ENCODE measurements at places on chromosomes 5 and 9. TPM values are rescaled to one million over a fixed set of nuclear protein-coding genes. Genes with fewer than 3 reads are reported as not detected.

Gene LVRN
- not detected for total RNA-seq

DNA sequence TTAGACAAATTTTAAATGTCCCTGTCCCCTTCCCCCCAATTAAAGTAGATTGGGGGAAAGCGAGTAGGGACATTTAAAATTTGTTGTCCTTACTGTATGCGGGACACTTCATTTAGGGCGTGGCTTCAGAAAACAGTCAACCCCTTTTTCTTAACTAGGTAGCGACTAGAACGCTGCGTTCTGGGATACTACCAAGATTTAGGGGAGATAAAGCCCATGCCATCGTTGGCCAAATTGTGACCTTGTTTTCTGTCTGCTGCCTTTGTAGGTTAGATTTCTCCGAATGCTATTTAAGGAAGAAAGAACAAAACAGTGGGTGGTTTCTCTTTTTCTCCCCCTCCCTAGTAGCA lies 1.2 kb downstream of the CKS2 start:
- DNase-seq = no peak

DNA sequence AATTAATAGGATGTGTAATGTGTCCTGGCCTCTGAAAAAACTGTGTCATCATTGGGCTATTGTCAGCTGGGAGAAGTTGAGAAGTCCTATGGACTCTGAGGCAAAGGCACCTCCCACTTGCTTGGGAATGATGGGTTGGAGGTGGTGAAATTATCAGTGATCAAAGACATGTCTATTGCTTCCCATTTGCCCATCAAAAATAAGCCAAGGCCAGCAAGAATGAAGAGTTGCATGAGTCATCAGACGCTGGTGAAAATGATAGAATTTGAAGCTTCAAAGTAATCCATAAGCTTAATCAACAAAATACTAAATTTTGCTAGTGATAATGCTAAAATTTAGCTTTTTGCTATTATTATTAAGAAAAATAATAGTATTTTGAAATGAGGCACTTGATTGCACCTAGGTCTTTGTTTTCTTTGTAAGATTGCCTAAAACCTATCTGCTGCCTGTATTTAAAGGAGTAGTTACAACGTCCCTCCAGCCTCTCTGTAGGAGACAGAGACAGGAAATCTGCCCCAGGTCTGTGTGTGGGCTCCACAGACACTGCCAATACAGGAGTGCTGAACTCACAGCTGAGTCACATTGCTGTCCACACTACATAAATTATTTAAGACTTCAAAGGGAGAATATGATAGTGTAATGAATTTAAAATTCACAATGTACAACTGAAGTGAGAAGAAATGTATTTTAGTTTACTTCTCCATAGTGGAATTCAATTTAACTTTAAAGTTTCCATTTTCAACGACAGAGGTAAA lies 48.4 kb upstream of the APC start:
- DNase-seq = no peak

GRCh38 chr9:34200092-34200491 lies 21.2 kb downstream of the UBAP1 start:
- DNase-seq = no peak

Gene OXCT1
- 0.66 TPM for total RNA-seq

GRCh38 chr5:63398346-63398745 lies 563.9 kb downstream of the HTR1A start:
- no peak for DNase-seq

Gene GCNT4
- 0.68 TPM for total RNA-seq

DNA sequence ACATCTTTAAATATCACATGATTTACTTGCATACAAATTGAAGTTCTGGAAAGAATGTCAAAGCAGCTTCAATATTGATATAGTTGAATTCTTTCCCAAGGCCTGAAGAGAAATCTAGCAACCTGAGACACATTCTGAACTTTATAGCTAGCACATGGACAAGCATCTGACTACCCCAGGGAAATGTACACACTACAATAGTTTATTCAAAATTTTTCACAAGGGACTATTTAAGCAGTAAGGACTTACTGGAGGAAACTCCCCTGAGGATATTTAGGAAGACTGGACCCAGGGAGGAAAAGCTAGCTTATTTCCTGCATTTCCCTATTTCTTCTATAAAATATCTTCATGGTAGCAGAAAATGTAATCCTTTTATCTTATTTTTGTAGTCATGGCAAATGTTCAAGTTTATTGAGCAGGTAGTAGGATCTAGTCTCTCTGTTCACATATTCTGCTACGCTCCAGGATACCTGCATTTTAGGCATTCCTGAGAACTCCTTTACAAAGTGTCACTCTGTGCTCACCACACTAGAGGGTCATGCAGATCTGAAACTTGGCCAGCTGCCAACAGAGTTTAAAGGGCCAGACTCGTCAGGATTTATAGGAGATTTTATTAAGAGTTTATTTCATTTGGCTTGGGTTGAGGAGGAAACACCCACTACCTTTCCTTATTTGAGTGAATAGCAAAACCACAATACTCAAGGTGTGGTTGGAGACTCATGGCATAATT lies 348.4 kb upstream of the FTMT start:
- DNase-seq = no peak

Gene BTNL8
- total RNA-seq = 0.32 TPM

DNA sequence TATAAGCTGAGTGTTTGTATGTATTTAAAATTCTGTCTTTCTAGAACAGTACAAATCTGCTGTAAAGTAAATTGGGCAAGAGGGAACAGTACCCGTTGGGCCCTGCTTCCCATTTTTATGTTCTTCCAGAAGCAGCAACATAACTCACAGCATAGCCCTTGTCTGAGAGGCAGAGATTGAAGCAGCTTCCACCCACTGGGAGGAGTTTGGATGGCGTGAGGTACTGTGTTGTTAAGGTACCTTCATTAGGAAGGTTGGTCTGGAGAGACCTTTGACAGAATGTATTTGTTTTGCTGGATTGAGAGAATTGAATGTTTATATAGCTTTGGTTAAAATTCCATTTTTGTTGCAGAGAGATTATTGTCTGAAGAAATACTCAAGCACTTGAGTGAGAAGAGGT lies 24.8 kb downstream of the RAI14 start:
- no peak for DNase-seq

Gene ZCCHC7
- total RNA-seq = 10.0 TPM

GRCh38 chr5:176630681-176631222 lies 277 bp downstream of the EIF4E1B start:
- no peak for DNase-seq

GRCh38 chr9:134585746-134586706 lies 55.6 kb upstream of the COL5A1 start:
- DNase-seq = no peak

- DNase-seq = no peak
Observed at GRCh38 chr5:109695005-109695926, 5.5 kb downstream of the MAN2A1 start.

DNA sequence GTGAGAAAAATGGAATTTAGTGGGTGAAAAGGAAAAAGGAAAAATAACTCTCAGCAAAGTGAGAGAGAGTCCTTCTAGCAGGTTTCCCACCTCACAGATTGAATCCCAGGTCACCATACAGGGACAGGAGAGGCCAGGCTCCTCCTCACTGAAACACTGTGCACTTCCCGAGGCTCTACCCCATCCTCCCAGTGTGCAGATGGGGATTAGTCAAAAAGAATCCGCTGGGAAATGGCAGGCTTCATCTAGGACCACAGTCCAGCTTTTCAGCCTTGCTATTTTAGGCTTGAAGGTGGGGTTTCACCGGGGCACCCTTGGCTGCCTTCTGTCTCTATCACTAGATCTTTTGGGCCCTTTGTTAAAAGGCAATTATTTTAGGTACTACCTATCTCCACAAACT lies 47.8 kb downstream of the YIPF5 start:
- DNase-seq = no peak

DNA sequence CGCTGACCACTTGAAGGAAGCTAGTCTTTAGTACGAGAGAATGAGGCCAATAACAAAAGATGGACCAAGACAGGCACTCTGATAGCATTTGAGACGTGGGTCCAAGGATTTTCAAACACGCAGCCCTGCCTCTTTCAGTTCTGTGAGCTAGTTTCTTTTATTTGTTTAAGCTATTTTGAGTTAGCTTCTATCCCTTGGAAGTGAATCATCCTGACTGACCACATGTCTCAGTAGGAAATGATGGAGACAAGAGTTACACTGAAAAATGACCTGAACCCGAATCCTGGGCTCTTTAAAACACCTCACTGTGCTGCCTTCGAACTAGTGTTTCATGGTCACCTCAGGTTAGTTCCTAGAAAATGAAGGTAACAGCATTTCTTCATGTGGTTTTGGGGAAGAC lies 9.9 kb downstream of the TEK start:
- DNase-seq = no peak

Gene MSANTD3
- total RNA-seq = 26.9 TPM

Gene MARVELD2
- total RNA-seq = 37.1 TPM

DNA sequence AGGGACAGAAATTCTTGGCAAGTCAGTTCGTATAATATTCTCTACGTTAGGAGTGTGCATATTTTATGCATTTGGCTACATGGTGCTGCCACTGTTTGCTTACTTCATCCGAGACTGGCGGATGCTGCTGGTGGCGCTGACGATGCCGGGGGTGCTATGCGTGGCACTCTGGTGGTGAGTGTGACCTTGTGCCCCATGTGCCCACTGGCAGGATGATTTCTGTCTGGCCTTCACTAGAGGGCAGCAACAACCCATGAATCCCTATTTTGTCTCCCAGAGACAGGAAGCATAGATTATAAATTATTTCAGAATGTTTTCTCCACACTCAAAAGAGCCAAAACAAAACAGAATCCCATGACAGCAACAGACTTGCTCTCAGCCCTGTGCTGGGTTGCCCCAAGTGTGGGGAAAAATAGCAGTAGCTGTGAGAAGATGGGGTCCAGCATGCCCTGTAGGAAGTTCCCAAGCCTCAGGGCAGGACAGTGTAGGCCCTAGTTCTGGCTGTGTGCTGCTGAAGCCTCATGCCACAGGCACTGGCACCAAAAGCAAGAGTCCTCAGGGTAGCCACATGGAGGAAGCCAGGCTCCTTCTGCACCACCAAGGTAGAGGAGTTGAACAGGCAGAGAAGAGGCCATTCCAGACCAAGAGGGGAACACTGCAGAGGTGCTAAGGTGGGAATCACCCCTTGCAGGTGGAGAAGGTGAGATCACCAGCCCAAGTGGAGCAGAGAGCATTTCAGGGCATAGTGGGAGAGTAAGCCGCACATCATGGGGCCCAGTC lies 16.0 kb downstream of the SLC22A5 start:
- peak; percentile 62 for DNase-seq

Gene SETD9
- 11.5 TPM for total RNA-seq

- DNase-seq = peak; percentile 60
Observed at GRCh38 chr5:143106174-143106573, 297.3 kb downstream of the NR3C1 start.

DNA sequence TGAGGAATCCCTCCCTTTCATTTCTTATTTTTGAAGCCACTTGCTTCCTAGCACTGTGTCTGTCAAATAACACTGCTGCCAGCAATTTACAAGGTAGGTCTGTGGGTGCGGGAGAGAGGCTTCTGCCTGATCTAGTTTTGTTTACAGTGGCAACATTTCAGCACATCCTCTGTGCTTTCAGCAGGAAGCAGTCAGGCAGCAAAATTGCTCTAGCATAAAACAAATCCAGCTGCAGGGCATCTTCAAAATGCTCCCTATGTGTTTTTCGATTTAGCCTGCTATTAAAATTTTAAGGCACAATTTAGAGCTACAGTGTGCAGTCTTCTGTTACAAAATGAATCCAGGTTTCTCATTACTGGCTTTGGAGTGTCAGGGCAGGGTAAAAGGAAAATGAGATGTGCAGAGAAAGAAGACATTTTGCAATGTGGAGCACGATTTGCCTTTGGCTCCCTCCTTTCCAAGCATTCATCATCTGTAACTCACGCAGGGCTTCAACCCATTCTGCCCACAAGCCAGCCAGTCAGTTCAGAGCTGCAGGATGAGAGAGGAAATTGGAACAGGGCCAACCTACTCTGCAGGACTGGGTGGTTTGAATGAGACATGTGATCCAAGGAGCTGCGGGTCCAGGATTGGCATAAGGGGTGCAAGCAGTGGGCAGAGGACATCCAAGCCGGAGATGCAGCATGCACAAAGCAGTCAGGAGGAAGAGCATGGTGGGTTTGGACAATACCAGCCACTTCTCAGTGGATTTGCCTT lies 143.4 kb upstream of the APC start:
- no peak for DNase-seq

DNA sequence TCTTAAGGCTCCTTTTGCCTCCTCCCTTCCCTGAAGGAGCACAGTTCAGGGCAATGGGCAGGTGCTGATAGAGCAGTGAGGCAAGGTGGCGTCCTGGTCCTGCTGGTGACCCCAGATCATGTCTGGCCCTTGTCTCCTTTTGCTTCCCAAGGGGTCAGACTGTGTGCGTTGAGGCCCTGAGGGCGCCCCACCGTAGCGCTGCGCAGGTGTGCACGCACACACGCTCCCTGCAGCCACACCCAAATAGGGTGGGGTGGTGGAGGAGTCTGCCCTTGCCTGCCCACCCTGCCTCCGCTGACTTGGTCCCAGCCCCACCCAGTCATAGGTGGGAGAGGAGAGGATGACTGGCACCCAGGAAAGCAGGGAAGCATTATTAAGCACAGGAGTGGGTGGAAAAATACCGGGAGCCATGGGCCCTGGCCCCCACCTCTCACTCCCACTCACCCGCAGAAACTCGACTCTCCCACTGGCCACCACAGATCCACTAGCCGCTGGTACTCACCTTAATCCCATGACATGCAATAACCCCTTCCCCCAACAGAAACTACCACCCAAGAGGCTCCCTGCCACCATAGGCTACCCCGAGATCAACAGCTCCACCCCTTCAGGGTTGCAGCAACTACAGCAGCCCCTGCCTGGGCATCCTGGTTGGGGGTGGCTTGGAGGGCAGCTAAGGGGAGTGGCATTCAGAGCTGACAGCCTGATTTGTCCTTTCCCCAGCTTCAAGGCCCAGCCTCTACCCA lies 16.7 kb downstream of the PDLIM4 start:
- DNase-seq = no peak

Measured in right lobe of liver (tissue), 6 donors.